ENCODE measurements at places on chromosomes 7 and 10.

- DNase-seq, result no peak
Measured at GRCh38 chr7:47945261-47946015, 2.8 kb downstream of the PKD1L1 start.

DNA sequence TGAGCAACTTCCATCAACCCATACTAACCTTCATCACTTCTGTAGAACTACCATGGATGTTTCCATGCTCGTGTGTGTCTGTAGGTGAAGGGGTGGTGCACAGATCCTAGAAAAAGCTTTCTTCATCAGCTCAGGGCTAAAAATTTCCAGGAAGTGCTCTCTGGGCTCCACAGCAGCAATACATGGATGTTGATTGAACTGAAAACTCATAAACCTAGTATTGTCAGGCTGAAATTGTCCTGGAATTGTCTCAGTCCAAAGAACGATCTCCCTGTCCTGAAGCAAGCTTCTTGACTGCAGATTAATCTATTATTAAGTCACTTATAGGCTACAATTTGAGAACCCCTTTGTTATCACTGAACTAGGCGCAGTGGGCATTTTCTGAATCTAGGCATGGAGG is 39.8 kb downstream of the ENO4 start:
- no peak for DNase-seq

DNA sequence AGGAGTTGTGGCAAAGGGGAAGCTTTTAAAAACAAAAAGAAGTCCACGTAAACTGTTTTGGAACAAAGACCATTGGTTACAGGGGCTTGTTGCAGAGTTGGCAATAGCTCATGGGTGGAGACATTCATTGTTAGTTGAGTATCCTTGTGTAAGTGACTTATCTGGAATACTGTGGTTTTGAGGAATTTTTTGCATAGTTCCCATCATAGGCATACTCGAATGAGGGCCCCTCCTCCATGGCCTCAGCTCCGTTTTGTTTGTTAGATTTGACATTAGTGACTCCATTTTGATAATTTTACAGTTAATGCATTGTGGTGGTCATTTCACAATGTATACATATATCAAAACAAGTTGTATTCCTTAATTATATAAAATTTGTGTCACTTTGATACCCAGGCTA is 12.8 kb upstream of the SMKR1 start:
- DNase-seq, result no peak

- DNase-seq, result no peak
Measured at GRCh38 chr7:41122256-41122987, 580.5 kb downstream of the INHBA start.

GRCh38 chr10:49177391-49178355 is 10.5 kb downstream of the TMEM273 start:
- no peak for DNase-seq

DNA sequence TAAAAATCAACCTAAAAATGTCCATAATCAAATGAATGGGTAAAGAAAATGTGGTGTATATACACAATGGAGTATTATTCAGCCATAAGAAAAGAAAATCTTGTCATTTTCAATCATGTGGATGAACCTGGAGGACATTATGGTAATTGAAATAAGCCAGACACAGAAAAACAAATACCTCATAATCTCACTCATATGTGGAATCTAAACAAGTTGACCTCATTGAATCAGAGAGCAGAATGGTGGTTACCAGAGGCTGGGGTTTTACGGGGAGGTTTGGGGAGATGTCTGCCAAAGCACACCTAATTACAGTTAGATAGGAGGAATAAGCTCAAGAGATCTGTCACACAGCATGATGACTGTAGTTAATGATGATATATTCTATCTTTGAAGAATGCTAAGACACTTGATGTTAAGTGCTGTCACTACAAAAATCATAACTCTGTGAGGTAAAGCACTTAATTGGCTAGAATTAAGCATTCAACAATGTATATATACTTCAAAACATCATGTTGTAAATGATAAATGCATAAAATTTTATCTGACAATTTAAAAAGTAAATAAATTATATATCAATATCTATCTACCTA is 39.1 kb upstream of the TNPO3 start:
- no peak for DNase-seq

GRCh38 chr10:34303022-34303421 is 512.1 kb downstream of the PARD3 start:
- no peak for DNase-seq

DNA sequence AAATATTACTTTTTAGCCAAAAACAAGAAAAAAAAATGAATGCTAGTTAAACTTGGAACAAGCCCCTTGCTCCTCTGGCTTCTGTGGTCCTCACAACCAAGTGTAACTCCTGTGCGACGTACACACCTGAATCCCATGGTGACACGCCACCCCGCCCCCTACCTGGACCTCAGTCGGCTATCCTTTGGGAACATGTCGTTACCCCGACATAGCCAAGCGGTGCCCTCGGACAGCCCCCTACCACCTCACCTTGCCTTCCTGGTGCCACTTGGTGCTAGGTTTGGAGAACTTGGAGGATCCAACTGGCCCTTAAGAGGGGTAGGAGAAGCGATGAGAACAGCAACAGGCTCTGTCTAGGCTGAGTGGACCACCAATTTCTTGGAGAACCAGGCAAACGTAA is 12.0 kb upstream of the SMARCD3 start:
- no peak for DNase-seq

- DNase-seq, result no peak
Measured at GRCh38 chr10:59606551-59606961, 103.1 kb downstream of the SLC16A9 start.

DNA sequence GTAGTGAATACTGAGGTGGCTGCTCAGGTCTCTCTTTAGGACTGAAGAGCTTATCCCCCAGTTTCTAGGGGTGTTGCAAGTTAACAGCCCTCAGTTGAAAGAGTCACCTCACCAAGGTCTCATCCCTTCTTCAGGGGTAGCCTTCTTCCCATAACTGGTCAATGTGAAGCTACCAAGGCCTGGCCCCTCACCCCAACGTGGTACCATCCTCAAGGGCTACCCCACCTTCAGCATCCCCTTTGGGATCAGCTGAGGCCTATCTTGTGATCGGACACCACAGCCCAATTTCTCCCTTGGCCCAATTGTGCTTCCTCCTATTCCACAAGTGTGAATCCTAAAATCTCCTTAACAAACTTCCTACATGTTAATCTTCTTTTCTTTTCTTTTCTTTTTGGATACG is 289.5 kb upstream of the MKLN1 start:
- no peak for DNase-seq

All from activated gamma-delta T cell (primary cell).